ENCODE measurements at places on chromosomes 11 and 22.

DNA sequence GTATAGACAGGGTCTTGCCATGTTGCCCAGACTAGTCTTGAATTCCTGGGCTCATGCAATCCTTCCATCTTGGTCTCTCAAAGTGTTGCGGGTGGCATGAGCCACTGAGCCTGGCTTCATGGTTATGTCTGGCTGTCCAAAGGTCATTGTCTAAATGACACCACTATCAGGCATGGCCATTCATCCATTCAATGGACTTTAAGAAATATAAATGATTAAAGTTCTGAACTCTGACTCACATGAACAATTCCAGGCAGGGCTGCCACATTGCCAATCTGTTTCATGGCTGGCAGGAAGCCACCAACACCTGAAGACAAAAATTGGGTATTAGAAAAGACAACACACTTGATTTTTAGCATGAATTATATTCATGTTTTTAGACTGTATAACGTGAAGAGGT is 4.1 kb downstream of the RTCB start:
- peak; percentile 73 for DNase-seq

DNA sequence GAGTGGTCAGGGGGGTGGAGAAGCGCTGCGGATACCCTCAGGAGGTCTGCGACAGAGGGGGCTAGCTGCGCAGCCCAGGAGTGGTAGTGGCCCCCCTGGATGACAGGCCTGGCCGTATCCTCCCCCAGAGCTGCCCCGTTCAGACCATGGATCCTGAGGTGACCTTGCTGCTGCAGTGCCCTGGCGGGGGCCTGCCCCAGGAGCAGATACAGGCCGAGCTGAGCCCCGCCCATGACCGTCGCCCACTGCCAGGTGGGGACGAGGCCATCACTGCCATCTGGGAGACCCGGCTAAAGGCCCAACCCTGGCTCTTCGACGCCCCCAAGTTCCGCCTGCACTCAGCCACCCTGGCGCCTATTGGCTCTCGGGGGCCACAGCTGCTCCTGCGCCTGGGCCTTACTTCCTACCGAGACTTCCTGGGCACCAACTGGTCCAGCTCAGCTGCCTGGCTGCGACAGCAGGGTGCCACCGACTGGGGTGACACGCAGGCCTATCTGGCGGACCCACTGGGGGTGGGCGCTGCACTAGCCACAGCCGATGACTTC is 505 bp downstream of the NUDT22 start:
- DNase-seq: peak; percentile 89

GRCh38 chr22:26707090-26707489 is 49.7 kb downstream of the MIAT start:
- no peak for DNase-seq

DNA sequence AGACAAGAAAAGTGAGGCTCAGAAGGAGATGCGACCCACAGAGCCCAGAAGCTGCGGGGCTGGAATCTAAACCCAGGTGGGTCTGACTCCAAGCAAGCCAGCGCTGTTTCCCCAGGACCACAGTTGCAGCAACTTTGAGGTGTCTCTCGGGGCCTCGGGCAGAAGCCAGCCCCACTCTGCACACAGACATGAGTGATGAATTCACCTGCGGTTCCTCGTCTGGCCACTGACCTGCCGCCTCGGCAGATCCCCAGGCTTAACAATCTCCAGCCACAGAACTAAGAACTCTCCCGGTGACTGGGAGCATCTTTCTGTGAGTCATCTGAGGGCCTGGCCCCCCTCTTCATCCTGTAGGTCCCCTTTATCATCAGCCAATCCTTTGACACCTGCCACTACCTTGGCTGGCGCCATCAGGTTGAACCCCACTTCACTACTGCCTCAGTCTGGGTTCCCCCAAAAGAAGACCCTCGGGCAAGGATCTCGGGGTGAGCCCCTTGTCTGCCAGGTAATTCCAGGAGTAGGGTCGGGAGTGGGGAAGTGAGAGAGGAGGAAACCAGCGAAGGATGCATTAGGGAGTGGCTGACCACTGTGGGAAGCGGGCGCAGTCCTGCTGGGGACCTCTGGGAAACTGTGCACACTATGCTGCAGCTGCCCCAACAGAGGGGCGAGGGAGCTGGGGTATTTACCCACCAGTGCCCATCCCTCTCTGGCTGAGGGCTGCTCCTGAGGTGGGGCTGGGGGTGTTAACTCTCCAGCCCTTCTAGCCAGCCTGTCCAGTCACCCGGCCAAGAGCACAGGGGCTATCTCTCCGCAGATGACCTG is 33.0 kb upstream of the MN1 start:
- DNase-seq: no peak

DNA sequence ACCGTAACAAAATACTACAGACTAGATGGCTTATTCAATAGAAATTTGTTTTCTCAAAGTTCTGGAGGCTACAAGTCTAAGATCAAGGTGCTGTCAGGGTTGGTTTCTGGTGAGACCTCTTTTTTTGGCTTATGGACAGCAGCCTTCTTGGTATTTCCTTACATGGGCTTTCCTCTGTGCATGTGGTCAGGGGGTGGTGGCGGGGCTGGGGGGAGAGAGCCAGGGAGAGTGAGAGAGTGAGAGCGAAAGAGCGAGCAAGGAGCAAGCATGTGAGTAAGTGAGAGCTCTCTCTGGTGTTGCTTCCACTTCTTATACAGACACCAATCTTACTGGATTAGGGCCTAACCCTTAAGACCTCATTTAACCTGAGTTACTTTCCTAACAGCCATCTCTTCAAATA is 181.5 kb downstream of the TMEM135 start:
- no peak for DNase-seq

All from Peyer's patch (tissue), 4 donors.